ENCODE measurements at places on chromosomes 13 and 19. TPM values are rescaled to one million over a fixed set of nuclear protein-coding genes. Genes with fewer than 3 reads are reported as not detected.

ZNF264 gene
- 53.6 TPM for total RNA-seq

TEX29 gene
- total RNA-seq, result not detected

RFPL4AL1 gene
- total RNA-seq, result not detected

SIGLEC5 gene
- total RNA-seq, result not detected

NPAS1 gene
- total RNA-seq, result 0.61 TPM

DAND5 gene
- 0.65 TPM for total RNA-seq

PSENEN gene
- 6.5 TPM for total RNA-seq

ARHGAP33 gene
- 6.8 TPM for total RNA-seq

ZNF253 gene
- total RNA-seq, result 4.4 TPM

MUC16 gene
- not detected for total RNA-seq

ZNF492 gene
- total RNA-seq, result 0.24 TPM

SMARCA4 gene
- 64.4 TPM for total RNA-seq

SBNO2 gene
- total RNA-seq, result 109 TPM

ASPDH gene
- not detected for total RNA-seq

TNNT1 gene
- total RNA-seq, result 0.65 TPM

DNAAF3 gene
- total RNA-seq, result 0.24 TPM

CFD gene
- 41.1 TPM for total RNA-seq

ZNF763 gene
- 0.85 TPM for total RNA-seq

All from hair follicle dermal papilla cell (primary cell).